ENCODE measurements at places on chromosomes 7 and 10. TPM values are rescaled to one million over a fixed set of nuclear protein-coding genes. Genes with fewer than 3 reads are reported as not detected.

GRCh38 chr10:25493122-25493893 is 318.5 kb downstream of the GPR158 start:
- no peak for DNase-seq

DNA sequence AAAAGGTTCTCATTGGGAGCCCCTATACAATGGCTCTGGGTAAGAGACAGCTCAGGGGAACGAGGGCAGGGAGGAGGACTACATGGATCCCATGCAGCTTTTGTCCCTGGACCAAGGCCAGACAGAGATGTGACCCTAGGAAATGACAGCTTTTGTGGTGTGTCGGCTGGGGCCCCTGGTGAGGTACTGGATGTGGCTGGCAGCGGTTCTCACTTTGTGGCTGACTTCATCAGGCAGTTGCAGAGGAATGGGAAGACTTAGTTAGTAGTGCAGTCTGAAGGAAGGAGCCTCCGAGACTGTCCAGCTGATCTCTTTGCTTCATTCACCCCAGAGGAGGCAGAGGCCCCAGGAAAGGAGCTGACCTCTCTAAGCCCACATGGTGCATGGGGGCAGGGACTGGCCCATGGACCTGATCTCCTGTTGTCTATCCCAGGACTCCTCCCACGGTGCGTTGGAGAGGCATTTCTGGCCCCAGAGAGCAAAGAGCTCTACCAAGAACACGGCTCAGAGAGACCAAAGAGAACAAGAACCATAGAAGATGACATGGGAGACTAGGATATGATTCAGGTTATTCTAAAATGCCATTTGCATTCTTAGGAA is 202.9 kb downstream of the RPS24 start:
- no peak for DNase-seq

GRCh38 chr10:8100366-8100765 is 45.9 kb downstream of the GATA3 start:
- DNase-seq: no peak

- DNase-seq: no peak
Observed at GRCh38 chr7:106190589-106191330, 78.6 kb upstream of the SYPL1 start.

DNA sequence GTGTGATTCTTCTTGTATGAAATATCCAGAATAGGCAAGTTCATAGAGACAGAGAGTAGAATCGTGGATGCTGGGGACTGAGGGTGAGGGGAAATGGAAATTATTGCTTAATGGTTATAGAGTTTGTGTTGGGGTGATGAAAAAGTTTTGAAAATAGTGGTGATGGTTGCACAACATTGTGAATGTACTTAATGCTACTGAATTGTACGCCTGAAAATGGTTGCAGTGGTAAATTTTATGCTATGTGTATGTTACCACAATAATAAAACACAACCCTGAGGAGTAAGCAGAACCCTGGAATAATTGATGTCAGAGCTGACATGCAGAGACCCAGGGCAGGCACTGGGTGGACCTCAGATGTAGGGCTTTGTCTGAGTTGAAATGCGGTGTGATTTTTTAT is 57.6 kb downstream of the TACR2 start:
- no peak for DNase-seq

DNA sequence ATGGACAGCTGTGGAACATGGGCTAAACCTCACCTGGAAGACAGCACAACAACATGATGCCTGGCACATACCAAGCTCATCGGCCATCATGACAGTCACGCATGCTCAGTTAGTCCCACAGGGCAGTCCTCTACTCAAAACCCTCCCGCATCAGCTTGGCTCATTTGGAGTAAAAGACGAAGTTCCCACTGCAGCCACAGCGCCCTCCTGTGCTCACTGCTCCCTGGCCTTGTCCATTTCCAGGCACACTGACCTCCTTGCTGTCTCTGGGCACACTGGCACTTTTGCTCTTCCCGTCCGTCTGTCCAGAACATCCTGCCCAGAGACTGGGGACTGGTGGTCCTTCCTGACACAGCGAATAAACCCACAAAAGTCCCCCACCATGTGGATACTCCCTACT is 66.2 kb downstream of the LARP4B start:
- DNase-seq: no peak

DNA sequence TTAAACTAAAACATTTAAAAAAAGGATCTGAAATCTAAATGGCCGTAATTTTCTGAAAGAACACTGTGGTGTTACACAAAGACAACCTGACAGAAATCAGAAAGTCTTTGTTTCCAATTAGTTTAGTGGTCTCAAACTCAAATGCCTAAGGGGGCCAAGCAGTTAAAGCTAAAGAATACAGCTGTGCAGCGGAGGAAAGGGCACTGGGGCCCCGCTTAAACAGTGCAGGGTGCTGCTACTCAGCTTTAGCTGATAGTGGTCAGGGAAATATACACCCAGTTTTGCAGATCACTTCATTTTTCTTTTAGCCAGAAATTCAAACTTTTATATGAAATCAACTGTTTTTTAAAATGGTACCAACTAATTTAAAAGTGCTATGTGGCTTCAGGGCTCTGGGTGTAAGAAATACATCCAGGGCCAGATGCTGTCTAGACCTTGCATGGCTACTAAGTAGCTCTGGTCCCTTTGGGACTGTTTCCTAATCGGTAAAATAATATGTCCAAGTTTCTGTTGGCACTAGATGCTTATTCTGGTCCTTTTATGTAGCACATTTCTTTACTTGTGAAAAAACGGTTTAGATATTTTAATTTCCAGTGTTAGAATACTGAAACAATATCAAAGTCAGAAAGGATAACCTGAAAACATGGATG is 161.8 kb upstream of the LAMB4 start:
- no peak for DNase-seq

DNA sequence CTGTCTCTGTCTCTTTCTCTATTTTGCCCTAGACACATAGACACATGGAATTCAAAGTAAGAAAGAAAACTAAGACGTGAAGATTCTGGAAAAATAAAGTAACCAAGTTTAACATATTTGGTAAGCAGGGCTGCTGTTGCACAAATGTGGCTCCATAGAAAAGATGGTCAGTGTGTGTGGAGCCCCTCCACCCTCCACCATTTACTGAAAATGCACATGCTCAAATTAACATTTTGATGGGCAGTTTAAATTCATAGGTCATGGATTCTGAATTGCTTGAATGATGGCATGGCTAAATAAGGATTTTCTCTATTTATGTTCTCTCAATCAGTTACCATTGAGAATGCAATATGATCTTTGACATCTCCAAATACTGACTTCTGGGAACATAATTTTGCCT is 165.5 kb upstream of the CHRM2 start:
- DNase-seq: no peak

DNA sequence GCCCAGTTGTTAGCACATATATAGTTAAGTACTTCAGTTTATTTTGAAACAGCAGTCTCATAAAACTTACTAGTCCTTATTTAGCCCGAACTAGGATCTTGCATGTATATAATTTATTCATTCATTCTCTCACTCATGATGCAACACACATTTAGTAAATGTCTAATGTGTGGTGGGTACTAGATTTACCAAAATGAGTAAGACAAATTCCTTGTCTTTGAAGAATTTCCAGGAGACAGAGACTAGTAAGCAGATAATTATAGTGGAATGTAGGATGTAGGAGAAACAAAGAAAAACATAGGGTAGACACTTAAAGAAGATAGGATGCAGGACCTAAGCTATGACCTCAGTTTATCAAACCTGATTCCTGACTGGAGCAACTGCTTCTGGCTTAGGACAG is 120.2 kb upstream of the AMPH start:
- no peak for DNase-seq

DNA sequence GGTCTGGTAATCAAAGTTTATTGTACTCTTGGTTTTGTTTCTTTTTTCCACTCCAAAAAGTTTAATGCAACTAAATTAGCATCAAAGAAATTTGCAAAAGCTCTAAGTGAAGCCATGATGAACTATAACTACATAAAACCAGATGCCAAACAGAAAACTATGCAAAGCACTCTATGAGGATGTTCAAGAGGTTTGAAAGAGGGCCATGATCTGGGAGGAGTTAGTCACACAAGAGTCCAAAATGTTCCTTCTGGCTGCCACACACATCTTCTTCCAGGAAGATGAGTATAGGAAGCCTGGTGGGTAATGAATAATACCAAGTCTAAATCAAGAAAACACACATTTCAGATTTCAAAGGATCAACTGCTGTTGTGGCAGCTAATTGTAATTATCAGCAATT is 28.4 kb downstream of the GLI3 start:
- DNase-seq: no peak

DNA sequence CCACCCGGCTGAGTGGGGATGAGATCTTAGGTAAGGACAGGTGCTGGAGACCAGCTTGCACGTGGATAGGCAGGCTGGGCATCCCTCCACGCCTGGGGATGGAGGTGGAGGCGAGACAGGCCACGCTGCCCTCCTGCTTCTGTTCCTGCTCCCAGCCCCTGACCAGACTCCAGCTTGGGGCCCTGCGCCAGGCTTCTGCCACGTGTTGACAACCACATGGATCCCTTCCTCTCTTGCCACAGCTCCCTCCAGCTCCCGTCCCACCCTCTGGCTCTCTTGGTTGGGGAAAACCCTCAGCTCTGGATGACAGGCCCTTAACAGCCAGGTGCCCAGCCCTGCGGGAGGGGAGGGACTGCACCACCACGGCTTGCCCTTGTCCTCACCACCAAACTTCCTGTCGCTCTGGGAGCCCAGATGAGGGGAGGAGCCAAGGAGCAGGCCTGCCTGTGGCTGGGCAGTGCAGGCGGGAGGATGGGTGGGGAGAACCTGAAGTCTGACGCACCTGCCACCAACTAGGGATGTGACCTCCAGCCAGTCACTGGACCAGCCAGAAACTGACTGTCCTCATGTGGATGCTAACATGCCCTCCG is 36.0 kb downstream of the KCNH2 start:
- DNase-seq: no peak

GRCh38 chr7:158066085-158066484 is 521.5 kb downstream of the PTPRN2 start:
- DNase-seq: no peak

Gene CDC14C
- total RNA-seq: not detected

Gene PRR15
- total RNA-seq: 0.11 TPM

Gene SCART1
- 1.1 TPM for total RNA-seq

Gene CROT
- 4.9 TPM for total RNA-seq

Gene SSC4D
- 1.0 TPM for total RNA-seq

Gene COL28A1
- total RNA-seq: not detected

Gene PTPRN2
- total RNA-seq: 0.63 TPM

All from activated T-cell treated with anti-CD3 and anti-CD28 coated beads, Interleukin-2, amount 50 U/mL, for 4 hours (primary cell).